Ascending aorta (tissue), 2 donors: ENCODE measurements at places on chromosomes 7 and 10. TPM values are rescaled to one million over a fixed set of nuclear protein-coding genes. Genes with fewer than 3 reads are reported as not detected.

DNA sequence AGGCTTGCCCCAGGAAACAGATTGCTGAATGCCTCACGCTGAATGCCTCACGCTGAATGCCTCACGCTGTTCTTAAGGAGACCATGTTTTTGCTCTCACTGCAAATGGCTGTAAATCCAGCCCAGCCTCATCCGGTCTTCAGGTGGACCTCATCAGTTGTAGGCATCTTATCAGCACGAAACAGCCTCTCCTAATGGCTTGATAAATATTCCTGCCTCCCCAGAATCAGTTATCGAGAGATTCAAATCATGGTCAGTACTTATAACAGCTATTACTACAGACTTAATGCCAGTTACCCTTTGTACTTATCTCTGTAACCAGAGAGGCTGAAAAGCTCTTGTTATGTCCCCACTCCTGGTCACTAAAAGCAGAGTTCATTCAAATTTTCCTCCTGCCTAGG, 290.6 kb downstream of the FZD1 start:
- DNase-seq = no peak

DNA sequence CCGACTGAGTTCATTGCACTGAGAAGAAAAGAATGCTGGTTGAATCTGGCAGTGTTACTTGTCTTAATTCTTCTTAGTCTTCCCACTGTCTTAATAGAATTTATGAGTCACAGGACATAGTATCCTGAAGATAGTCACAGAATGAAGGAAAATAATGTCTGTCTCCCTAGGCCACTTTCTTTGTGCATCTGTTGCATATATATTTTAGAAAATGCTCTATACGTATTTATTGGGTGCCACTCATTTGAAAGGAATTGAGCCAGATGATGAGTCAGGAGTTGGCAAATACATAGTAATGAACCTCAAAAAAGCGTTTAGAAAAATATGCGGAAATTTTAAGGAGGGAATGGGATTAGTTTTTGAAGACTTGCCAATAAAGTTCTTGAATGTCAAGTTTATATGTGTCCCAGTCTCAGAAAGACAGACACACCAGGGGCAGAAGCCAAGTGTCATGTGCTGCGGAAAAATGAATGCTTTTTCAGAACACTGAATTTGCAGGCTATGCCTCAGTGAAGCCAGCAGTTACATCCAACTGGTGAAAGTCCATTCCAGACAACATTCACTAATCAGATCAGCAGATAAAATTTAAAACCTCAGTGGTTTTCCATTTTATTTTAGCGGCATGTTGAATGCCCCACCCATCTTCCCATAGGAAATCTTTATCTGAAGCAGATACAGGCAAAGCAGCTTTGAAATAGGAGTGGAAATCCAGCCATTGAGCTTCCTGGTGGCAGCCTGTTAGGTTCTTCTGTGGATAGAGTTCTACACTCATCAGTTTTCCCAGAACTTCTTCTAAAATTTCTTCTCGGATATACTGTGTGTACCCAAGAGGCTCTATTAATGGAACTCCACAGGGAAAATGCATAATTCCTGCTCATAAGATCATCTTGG, 308.4 kb downstream of the BICC1 start:
- no peak for DNase-seq

DNA sequence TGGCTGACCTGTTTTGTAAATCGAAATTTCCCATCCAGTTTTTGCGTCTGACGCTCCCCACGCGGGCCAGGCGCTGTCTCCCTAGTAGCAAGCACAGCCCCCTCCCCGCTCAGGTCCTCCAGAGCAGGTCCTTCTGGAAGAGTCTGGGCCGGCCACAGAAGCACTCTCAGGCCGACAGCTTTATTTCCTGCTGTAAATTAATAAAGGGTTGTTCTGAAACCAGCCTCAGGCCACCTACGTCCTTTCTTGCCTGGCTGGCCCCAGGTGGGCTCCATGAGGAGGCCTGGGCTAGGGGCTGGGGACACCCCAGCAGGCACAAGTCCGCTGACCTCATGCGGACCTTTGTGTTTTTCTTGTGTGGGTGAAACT, 35.2 kb downstream of the CAMK2B start:
- peak; percentile 13 for DNase-seq

- DNase-seq = peak; percentile 66
Measured at GRCh38 chr7:30093420-30093952, 41.3 kb upstream of the MTURN start.

The PVRIG gene
- total RNA-seq = 27.8 TPM

The UFSP1 gene
- total RNA-seq = 0.53 TPM

- no peak for DNase-seq
Measured at GRCh38 chr10:48506147-48506917, 98.5 kb downstream of the ARHGAP22 start.

DNA sequence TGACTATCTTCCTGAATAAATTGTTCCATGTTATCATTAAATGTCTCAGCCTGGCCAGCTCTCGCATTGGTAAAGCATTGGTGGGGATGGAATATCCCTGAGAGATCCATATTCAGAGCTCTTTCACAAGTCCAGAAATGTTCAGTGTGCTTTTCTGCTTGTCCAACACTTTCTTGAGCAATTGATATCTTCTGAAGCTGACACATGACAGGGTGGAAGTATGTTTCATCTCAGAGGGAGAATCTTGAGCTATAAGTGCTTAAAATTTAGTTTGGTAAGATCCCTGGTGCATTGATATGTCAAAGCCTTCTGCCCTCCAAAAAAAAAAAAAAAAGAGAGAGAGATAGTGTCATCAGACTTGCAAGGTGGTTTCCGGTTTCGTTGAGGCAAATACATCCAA, 7.4 kb downstream of the IFIT3 start:
- no peak for DNase-seq

DNA sequence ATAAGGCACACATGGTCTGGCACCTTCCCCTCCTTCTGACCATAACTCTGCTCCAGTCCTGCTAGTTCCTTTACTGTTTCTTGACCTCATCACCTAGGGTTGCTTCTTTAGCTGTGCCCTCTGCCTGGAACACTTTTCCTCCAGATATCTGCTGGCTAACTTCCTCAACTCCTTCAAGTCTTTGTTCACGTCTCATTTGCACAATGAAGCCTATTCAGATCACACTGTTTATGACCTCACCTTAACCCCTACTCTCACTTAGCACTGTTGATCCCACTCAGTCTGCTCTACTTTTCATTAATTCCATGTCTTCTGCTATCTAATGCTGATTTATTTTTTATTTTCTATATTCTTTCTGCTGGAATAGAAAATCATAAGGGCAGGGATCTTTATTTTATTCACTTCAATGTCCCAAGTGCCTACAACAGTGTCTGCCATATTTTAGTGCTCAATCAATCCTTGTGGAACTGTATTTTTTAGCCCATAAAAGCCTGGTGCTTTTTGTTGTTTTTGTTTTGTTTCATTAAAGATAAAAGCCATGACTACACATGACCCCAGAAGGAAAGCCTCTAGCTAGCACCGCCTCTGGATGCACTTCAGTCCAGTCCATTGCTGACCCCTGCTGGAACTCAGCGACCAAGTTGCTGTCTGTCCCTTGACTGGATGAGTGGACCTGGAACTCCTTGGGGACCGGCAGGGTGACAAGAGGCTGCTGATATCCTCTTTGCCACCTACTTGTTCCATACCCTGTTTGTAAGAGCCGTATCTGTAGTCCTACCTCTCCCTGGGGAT, 12.3 kb downstream of the KLF14 start:
- DNase-seq = no peak

DNA sequence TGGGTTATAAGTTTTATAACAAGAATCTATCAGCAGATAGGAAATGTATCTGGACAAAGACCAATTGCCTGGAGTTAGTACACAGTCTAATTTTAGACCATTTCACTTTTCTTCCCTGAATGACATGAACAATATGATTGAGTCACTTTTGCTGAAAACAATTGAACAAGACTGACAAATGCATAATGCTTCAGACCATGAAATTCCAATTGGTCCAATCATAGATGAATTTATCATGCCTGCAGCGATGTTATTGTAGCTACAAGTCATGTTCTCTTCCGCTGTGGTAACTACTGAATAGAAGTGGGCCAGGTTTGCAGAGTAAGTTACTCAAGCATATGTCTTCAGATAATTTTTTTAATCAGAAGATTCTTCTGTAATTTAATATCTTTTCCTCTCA, 73.4 kb downstream of the VSTM2A start:
- DNase-seq = no peak

The AMPH gene
- total RNA-seq = 22.1 TPM

GRCh38 chr7:116842371-116842770, 20.0 kb upstream of the CAPZA2 start:
- no peak for DNase-seq

GRCh38 chr10:92688927-92689662, 660 bp upstream of the HHEX start:
- no peak for DNase-seq

GRCh38 chr7:87876869-87877234, 559 bp downstream of the DBF4 start:
- peak; percentile 79 for DNase-seq

The ANKRD1 gene
- 8.1 TPM for total RNA-seq

GRCh38 chr10:132668048-132668394, 117.9 kb downstream of the NKX6-2 start:
- DNase-seq = no peak

The VIPR2 gene
- total RNA-seq = 17.8 TPM

- DNase-seq = peak; percentile 72
Measured at GRCh38 chr7:151232091-151232916, at the start of gene CHPF2. Gene CHPF2 (plus strand): TSS chr7:151232483. CDS start chr7:151234012, 1,529 bp downstream.

DNA sequence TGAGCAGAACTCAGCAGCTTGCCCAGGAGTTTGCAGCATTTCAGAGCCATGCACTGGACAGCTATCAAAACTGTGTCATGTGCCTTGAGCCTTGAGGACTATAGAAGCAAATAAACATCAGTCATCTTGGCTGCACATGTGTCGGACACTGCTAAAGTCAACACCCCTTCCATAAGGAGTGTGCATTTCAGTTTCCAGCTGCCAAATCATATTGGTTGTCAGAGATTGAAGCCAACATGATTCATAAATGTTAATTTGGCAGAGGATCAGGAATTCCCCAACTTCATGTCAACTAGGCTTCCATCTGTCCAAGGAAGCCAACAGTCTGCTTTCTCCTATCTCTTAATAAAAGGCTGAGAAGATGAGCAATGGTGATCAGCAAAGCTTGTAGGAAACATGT, 32.8 kb downstream of the SLC16A12 start:
- DNase-seq = no peak

DNA sequence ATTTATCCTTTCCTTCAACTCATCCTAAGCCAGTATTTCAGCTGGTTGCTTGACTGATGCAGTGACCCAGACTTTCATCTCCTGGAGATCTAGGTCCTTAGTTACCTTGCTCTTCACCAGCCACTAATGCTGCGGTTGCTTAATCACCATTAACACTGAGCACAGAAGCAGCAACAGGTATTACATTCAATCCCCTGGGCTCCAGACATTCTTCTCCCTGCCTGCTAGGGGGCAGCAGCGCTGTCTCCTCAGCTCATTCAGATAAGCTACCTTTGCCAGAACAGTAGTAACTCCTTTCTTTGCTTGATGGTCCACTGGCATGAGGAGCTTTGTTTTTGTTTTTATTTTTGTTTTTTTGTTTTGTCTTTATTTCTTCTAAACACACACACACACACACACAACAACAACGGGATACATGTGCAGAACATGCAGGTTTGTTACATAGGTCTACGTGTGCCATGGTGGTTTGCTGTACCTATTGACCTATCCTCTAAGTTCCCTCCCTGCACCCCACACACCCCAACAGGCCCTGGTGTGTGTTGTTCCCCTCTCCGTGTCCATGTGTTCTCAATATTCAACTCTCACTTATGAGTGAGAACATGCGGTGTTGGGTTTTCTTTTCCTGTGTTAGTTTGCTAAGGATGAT, 1043.2 kb upstream of the C7orf33 start:
- DNase-seq = no peak

DNA sequence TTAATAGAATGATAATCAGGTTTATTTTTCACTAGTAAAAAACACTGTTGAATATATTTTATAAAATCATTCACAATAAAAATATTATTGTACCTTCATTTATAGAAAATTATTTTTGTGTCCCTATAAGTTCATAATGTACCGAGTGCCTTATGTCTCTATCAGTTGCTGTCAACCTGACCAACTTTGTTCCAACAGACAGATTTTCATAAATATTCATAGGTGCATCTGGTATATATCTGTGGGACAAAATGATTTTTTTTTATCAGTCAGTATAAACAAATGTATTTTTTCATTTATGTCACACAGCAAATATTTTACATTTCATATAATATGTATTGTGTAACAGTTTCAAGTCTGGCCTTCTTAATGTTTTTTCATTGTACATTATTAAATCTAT, 195.9 kb downstream of the HGF start:
- no peak for DNase-seq

- DNase-seq = no peak
Measured at GRCh38 chr7:20484356-20484755, 131.1 kb upstream of the ABCB5 start.

GRCh38 chr10:8873310-8873709, 818.8 kb downstream of the GATA3 start:
- no peak for DNase-seq

The ZCWPW1 gene
- not detected for total RNA-seq

DNA sequence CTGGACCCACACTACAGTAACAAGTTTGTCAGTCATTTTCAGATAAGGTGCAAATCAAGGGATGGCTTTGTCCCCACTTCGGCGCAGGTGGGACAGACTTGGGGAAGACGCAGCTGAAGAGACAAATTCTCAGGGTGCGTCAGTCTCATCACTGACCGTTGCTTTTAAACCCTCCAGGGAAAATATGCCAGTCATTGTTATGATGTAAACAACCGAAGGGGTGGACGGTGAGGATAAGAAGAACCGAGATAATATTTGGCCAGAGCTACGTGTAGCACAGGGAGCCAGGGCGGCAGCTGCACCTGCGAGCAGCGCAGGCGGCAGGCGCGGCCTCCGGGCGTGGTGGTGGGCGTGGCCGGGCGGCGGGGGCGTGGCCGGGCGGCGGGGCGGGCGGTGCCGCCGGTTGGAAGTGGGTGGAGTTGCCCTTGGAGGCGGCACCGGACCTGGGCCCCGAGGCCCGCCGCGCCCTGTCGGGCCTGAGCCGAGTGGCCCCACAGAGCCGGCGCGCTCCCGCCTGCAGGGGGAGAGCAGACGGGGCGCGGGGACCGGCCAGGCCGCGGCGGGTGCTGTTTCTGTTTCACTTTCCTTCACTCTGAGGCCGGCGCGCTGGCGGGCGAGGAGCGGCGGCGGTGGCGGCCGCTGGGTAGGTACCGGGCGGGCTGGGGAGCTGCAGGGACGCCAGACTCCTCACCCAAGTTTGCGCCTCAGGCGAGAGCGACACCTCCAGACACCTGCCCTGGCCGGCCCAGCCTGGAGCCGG, at the start of gene PCGF5:
PCGF5 (plus strand) TSS at position 470 of the 760 bp plus-strand sequence. CDS start 2,209 bp downstream, outside the sequence.
- DNase-seq = peak; percentile 94

The SFTPA1 gene
- total RNA-seq = not detected

DNA sequence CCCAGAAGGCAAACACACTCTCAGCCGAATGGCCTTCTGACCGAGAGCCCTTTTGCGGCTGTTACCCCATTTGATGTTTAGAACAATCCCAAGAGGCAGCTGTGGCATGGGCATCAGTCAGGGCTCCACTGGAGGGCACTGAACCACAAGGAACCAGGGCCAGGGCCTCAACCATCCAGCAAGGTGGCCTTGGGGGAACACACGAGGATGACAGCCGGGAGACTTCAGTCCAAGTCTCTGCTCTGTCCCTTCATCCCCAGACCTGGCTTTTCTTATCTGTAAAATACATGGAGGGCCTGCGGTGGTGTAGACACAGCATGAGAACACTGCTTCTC, 63.6 kb upstream of the INSIG1 start:
- DNase-seq = no peak

- no peak for DNase-seq
Measured at GRCh38 chr7:155369766-155370165, 72.1 kb downstream of the INSIG1 start.

- DNase-seq = no peak
Measured at GRCh38 chr10:103540722-103541121, 47.2 kb downstream of the NEURL1 start.
